Stimulated activated CD4-positive, alpha-beta T cell treated with anti-CD3 and anti-CD28 coated beads, TNF-alpha, amount 100 ng/mL, for 48 hours (primary cell): ENCODE measurements at places on chromosomes 5 and 9.

GRCh38 chr5:94445726-94446125 lies 172.7 kb downstream of the KIAA0825 start:
- DNase-seq: no peak

- no peak for DNase-seq
Measured at GRCh38 chr9:25415718-25416117, 262.5 kb downstream of the TUSC1 start.

- DNase-seq: no peak
Measured at GRCh38 chr5:96067894-96068614, 106.4 kb upstream of the ELL2 start.

GRCh38 chr5:7690557-7690956 lies 160.4 kb downstream of the CFAP90 start:
- DNase-seq: no peak
